NCI-H2107 (cell line): ENCODE measurements at places on chromosomes 3 and 15.

- no peak for DNase-seq
Measured at GRCh38 chr3:4731543-4732111, 238.5 kb downstream of the ITPR1 start.

DNA sequence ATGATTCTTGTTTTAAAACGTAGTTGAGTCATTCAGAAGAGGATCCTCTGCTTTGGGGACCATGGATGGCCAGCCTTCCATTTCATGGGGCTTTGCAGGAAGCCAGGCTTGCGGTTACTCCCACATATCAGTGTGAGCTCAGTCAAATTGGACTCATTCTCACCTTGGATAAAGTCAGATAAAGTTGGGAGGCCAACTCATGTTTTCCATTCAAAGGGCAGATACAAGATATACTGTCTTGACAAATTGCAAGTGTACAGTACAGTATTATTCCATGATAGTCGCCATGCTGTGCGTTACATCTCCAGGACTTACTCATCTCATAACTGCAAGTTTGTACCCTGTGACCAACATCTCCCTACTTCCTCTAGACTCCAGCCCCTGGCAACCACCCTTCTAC, 25.5 kb upstream of the B3GNT5 start:
- no peak for DNase-seq

GRCh38 chr3:63390710-63391230, 112.7 kb downstream of the SYNPR start:
- no peak for DNase-seq

DNA sequence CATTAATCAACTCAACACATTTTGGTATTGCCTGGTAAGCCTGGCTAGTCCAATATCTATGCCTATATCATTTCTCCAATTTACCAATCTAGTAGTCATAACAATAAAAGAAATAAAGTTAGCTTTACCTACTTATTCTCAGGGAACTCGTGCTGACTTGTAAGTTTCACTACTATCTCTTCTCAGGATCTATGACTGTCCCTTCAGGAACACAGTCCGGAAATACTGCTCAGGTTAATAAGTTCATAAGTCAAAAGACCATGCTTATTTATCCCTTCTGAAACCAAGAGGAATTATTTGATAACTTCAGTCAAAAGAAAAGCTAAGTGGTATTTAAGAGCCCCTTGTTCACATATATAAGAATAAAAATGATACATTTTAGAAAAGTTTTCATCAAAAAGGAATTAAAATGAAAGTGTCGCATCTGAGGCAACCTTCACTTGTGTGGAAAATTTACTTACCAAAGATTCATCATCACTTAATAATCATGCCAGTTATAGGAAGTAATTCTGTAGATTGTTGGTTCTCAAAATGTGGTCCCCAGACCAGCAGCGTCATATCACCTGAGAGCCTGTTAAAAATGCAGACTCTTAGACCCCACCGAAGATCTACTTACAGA, 15.5 kb upstream of the THRB start:
- DNase-seq, result no peak

GRCh38 chr3:169454823-169455222, 208.7 kb downstream of the MECOM start:
- no peak for DNase-seq

DNA sequence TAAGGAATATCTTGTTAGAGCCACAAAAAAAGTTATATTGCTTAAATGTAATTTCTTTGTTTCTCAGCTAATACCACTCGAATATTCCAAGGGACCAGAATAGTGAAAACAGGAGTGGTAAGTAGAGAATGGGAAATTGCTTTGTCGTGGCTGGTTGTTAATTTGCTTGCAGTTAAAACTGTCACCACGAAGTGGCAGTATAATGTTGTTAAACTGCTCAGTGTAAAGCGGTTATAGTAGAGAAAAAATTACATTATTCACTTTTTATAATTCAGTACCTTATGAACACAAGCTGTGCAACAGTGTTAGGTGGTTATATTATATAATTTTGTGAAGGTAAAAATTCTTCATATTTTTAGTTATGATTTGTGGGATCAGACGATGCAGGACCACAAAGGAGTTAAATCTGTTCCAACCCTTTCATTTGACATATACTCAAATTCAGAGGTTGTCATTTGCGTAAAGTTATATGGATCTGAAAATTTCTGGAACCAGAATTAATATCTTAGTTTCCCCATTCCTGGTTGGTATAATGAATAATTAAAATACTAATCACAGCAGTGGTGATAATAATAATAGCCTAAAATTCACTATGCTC, 171.8 kb downstream of the FEZF2 start:
- DNase-seq, result no peak

DNA sequence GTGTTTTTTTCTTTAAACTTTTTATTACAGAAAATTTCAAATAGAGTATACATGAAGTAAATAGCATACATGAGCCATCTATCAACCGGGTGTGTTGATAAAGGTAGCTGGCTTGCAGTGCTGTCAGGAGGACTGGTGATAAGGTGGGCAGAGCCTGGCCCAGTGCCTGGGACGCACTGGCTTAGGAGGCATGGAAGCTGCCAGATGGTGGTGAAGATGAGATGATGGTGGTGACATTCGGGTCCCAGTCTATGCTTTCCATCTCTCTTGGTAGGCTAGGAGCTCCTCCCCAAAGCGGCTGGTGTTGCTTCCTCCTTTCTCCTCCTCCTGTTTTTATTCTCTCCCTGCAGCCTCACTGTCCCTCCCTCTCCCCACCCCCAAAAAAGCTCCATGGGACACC, 101.7 kb downstream of the ADCY5 start:
- DNase-seq, result no peak

- no peak for DNase-seq
Measured at GRCh38 chr3:172517859-172518466, 5.3 kb downstream of the TNFSF10 start.

DNA sequence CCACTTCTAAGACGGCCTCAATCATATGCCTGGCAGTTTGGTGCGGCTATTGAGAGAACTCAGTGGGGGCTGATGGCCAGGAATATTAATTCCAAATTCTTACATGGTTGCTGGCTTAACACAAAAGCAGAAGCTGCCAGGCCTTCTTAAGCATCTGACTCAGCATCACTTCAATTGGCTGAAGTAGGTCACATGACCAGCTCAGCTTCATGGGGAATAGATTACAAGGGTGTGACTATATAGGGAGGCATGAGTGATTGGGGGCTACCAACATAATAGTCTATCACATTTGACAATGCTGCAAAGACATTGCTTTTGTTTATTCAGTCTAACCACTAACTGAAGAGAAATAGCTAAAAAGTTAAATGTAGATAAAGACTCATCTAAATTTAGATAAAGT, 101.6 kb upstream of the ANKRD28 start:
- no peak for DNase-seq

DNA sequence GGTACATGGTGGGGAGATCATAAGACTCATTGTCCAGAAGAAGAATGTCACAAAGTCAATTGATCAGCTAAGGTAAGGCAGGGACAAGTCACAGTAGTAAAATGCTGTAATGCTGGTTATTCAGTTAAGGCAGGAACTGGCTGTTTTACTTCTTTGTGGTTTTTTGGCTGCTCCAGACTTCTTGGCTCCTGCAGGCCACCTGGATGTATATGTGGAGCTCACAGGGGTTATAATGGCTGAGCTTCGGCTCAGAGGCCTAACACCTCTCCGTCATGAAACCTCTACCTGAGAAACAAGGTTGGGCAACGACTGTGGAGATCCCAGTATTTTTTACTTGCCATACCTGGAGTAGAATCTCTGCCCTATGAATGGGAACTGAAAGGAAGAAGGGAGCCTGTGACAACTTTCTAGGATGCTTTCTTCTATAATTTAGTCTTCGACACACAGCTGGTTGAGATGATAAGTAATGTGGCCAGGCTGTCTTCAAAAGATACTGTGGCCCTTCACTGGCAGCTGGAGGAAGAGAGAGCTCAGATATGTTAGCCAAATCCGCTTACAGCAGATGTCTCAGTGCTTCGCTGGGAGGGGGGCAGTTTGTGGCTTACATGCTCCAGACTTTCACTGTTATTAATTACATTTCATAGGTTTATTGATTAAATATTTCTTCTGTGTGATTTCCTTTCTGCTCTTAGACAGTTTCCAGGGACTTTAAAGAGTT, 887.8 kb downstream of the IGSF11 start:
- DNase-seq, result no peak

- no peak for DNase-seq
Measured at GRCh38 chr15:50979041-50979440, 70.6 kb downstream of the AP4E1 start.

GRCh38 chr3:98788651-98789050, 25.5 kb downstream of the ST3GAL6 start:
- no peak for DNase-seq

DNA sequence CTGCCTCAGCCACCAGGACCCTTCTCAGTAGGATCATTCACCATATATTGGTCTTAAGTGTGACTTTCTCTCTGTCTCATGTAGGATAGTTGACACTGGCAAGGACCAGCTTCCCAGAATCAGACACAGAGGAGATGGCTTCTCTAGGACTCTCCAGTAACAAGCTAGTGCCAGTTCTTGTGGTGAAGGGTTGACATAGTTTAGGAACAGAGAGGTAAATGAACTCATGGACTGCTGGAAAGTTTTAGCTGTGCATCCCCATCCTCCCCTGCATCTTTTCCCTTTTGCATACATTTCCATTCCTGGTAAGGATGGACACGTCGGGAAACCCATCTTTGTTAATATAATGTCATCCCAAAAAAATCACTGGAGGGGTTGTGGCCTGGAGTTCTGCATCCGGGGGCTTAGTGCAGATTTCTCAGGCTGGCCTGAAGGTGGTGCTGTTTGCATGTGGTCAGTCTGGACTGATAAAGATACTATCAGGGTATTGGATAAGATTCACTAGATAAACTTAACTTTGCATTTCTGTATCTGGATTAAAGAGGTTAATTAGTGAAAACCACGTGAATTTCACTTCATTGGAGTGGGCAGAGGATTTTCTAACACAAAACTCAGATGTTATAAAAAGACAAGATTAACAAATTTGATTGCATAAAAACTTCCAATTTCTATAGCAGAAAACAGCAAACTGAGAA, 110.8 kb downstream of the TBC1D2B start:
- DNase-seq, result no peak

DNA sequence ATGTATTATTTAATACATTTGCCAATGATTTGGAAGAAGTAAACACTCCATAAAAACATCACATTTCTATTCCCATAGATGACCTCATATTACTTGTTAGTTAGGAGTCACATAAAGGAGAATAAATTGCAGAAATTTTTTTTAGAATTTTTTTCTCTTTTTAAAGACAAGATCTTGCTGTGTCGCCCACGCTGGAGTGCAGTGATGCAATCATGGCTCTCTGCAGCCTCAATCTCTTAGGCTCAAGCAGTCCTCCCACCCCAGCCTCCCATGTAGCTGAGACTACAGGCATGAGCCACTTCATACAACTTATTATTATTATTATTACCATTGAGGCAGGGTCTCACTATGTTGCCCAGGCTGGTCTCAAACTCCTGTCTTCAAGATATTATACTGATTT, 12.3 kb upstream of the USP8 start:
- no peak for DNase-seq

DNA sequence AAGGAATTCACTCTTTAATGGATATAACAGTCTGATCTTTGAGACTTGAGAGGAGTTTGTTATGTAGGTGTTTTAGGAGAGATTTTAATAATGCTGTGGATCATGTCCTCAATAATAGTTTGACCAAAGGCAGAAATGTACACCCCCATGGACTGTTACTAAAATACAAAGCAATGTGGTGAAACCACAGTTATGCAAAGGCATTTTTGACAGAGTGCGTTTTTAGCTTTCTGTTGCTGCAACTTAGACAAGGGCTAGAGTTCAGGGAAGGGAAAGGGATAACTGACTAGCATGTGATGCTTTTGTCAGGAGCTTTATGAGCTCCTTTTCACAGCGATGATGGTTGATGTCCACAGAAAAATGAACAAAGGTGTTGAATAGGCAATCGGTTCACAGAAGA, 3.6 kb upstream of the STARD5 start:
- DNase-seq, result no peak

DNA sequence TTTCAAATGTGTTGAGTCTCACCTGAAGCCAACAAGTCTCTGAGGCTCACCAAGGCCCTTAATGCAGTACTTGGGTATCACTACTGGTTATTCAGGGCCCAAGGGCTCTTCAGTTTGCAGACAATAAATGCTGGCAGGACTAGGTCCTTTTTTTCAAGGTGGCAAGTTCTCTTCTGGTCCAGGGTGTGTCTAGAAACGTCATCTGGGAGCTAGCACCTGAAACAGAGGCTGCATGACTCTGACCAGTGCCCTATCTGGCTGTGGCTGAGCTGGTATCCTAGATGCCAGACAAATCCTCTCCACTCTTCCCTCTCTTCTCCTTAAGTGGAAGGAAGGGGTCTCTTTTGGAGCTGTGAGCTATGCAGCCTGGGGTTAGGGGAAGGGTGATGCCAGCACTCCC, 276.8 kb downstream of the PYDC2 start:
- no peak for DNase-seq

DNA sequence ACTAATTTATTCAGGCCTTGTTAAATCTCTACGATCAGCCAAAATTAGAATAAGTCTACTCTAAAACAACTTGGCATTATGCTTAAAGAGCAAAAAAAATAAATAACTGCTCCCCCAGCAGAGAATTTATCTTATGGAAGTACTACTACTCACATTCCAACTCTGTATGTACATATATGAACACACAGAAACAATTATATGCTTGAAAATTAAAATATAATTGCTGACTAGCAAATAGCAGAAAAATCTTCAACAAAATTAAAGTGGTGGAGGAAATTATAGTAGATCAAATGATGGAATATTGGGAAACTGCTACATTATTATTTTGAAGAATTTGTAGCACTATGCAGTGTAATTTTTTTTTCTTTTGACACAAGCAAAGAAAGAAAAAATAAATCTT, 580.9 kb downstream of the MECOM start:
- DNase-seq, result no peak

DNA sequence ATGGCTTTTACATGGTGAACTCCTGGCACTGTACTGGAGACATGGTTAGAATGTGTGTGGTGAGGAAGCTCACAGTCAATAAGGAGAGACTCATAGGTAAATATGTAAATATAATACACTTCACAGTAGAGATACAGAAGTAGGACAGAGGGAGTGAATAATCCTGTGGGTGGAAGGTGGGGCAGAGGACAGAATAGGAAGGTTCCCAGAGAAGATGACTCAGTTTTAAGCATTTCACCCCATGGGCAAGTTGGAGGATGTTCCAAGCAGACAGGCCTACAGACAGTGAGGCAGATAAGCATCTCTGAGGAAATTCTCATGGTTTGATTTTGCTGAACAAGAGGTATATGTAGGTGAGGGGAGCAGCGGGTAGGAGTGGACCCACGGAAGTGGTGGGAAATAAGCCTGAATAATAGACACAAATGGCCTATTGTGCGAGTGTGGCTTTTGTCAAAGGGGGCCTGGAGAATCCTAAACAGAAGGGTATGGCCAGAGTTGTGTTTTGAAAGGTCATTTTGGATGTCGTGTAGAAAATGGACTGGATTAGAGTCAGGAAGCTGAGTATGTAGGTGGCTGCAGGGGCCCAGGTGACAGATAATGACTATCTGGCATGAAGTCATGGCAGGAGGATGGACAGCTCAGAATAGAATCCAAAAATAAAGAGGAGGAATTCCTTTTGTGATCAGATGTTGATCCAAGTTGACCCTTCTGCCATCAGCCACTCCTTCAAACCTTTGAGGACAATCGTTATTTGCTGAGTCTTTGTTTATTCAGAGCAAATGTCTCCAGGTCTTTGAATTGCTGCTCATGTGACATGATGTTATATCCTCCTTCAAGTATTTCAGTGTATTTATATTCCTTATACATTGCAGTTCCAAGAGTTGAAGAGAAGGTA, 97.3 kb upstream of the THRB start:
- DNase-seq, result no peak

GRCh38 chr15:32834156-32834555, 116.4 kb downstream of the GREM1 start:
- no peak for DNase-seq

- DNase-seq, result no peak
Measured at GRCh38 chr3:146164971-146165769, 4.2 kb upstream of the PLOD2 start.
